ENCODE measurements at places on chromosomes 13 and 19.

- no peak overlapping the region for H3K4me3 ChIP-seq
- no peaks in the 10 kb centered on the region for H3K27me3 ChIP-seq
- peak overlapping the region; percentile 3 for H3K27ac ChIP-seq
- peaks cover 37% of the 10 kb centered on the region for H3K4me1 ChIP-seq
- H3K36me3 ChIP-seq = peaks cover 3% of the 10 kb centered on the region
Observed at GRCh38 chr13:21443171-21443570, 15.9 kb downstream of the ZDHHC20 start.

DNA sequence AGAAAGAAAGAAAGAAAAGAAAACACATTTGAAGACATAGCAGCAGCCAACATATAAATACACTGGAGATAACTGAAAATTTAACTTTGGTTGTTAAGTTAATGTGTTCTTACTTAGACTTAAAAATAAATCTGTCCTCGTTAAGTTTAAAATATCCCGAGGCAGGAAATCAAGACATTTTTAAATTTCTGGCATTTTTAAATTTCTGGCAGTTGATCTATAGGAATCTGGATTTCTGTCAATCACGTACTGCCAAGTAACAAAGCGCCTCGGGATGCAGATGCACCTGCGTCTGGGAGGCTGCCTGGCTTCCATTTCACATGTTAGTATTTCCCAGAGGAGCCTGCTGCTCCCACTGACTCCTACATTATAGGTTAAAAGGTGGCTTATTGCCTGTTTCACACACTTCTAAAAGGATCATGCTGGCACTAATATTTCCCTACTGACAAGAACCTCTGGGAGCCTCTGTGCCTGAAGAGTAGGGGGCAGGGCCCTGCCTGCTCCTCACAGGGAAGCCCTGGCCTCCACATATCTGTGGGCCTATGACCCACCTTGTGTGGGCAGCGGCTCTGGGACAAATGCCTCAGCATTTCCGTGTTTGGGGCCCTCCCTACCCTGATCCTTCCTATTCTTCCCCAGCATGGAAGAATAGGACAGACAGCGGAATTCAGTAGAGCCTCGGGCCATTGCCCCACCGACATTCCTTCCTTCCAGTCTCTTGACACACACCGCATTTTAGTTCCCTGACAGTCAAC lies 62.8 kb upstream of the ATP12A start:
- no peaks in the 10 kb centered on the region for H3K36me3 ChIP-seq
- no peak for DNase-seq
- H3K4me1 ChIP-seq = peaks cover 24% of the 10 kb centered on the region

GRCh38 chr19:11405846-11406643 lies 13.1 kb downstream of the RGL3 start:
- DNase-seq = no peak
- no peak overlapping the region for H3K27ac ChIP-seq
- H3K4me1 ChIP-seq = no peaks in the 10 kb centered on the region

- DNase-seq = no peak
- H3K4me1 ChIP-seq = peaks cover 5% of the 10 kb centered on the region
- H3K27me3 ChIP-seq = no peaks in the 10 kb centered on the region
- no peak overlapping the region for H3K4me3 ChIP-seq
- peaks cover 15% of the 10 kb centered on the region for H3K36me3 ChIP-seq
Observed at GRCh38 chr19:40705362-40705651, 11.4 kb downstream of the COQ8B start.

- H3K4me1 ChIP-seq = no peaks in the 10 kb centered on the region
- H3K27me3 ChIP-seq = peaks cover 5% of the 10 kb centered on the region
- H3K36me3 ChIP-seq = no peaks in the 10 kb centered on the region
- no peak overlapping the region for H3K4me3 ChIP-seq
Observed at GRCh38 chr13:34179481-34179880, 361.5 kb downstream of the RFC3 start.

GRCh38 chr19:51490676-51491075 lies 10.9 kb downstream of the SIGLEC12 start:
- H3K27ac ChIP-seq = no peak overlapping the region
- H3K36me3 ChIP-seq = peaks cover 2% of the 10 kb centered on the region
- DNase-seq = no peak
- no peaks in the 10 kb centered on the region for H3K27me3 ChIP-seq

DNA sequence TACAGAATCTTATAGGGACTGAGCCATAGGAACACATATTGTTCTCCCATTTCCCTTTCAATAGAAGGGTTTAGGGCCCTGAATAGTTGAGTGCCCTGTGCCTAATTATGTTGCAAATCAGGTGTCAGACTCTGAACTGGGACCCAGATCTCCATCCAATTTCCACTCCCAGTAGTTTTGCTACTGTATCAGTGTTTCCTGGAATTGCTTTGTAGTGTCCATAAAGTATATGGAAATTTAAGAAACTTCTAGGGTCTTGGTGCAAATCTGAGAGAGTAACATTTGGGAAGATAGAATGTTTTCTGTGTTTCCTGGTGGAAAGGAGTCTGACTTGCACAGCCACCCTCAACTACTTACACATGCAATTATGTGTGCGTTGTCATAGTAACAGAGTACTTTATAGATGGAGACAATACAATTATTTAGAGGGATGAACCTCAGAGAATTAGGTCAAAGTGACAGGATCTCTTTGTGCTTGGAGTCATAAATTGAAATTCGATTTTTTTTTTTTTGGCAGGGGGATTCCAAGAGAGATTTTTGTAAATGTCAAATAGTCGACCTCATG lies 646 bp upstream of the SLC10A2 start:
- no peak for DNase-seq
- no peaks in the 10 kb centered on the region for H3K36me3 ChIP-seq
- no peaks in the 10 kb centered on the region for H3K4me1 ChIP-seq
- no peaks in the 10 kb centered on the region for H3K27me3 ChIP-seq
- H3K27ac ChIP-seq = no peak overlapping the region

GRCh38 chr19:38869836-38870607 lies 8.1 kb downstream of the RINL start:
- H3K4me1 ChIP-seq = peaks cover 30% of the 10 kb centered on the region
- H3K36me3 ChIP-seq = peaks cover 4% of the 10 kb centered on the region
- H3K27me3 ChIP-seq = no peaks in the 10 kb centered on the region
- H3K27ac ChIP-seq = peak overlapping the region; percentile 91
- peak; percentile 93 for DNase-seq

DNA sequence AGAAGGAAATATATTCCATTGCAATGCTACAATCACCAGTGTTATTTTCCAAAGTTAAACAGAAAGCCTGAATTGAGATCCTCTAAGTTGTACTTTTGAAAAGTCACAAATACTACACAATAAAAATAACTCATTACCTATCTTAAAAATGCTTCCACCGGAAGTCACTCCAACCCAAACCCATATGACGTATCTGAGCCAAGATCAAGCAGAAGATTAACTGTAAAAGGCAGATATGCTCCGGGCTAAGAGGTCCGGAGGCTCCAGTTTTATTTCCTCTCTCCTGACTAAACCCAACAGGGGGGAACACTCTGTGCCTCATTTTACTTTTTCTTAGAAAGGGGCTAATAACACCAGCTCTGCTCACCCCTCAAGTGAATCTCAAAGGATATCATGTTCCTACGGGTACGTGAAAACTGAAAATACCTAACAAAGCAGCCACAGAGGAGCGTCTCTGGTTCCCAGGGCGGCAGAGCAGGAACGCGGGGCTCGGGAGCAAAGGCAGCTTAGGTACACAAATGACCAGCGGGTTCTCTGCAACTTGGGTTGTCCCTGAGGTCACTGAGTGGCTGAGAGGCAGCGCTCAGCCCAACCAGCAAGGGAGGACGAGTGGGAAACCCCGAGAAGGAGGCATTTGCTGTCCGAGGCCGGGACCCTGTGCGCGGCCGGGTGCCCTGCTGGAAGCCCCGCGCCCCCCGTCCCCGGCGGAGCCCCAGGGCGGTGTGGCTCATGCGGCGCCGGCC lies 750 bp downstream of the RAB20 start:
- H3K27ac ChIP-seq = peak overlapping the region; percentile 65
- peaks cover 9% of the 10 kb centered on the region for H3K27me3 ChIP-seq
- no peaks in the 10 kb centered on the region for H3K36me3 ChIP-seq
- peak overlapping the region; percentile 96 for H3K4me3 ChIP-seq
- peaks cover 24% of the 10 kb centered on the region for H3K4me1 ChIP-seq

- no peaks in the 10 kb centered on the region for H3K27me3 ChIP-seq
- peak overlapping the region; percentile 97 for H3K4me3 ChIP-seq
- H3K27ac ChIP-seq = peak overlapping the region; percentile 97
- peaks cover 31% of the 10 kb centered on the region for H3K4me1 ChIP-seq
Observed at GRCh38 chr19:1041272-1041834, 1.4 kb downstream of the ABCA7 start.

DNA sequence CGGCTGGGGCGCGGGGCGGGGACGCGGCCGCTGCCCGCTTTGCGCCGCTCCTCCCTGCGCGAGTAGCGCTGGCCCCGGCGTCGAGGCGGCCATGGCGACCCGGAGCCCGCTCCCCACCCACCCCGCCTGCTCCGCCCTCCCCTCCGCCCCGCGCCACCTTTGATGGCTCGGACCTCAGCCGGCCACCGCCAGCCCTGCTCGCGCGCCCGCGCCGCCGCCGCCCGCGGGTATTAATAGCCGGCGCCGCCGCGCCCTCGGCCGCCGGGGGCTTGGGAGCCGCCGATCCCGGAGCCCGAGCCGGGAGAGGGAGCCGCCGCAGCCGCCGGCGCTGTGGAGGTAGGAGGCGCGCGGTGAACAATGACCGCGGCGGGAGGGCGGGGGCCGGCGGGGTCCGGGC lies 261 bp downstream of the FARP1 start:
- peaks cover 6% of the 10 kb centered on the region for H3K4me1 ChIP-seq
- no peak for DNase-seq
- no peaks in the 10 kb centered on the region for H3K36me3 ChIP-seq
- H3K27me3 ChIP-seq = peaks cover 68% of the 10 kb centered on the region
- no peak overlapping the region for H3K27ac ChIP-seq
- no peak overlapping the region for H3K4me3 ChIP-seq
